ENCODE measurements at places on chromosomes 7 and 10.

- no peak for DNase-seq
These were observed 19.9 kb downstream of the FAM241B start for GRCh38 chr10:69649786-69650550.

- DNase-seq: no peak
These were observed 34.2 kb upstream of the FAM180A start for GRCh38 chr7:135782801-135783200.

GRCh38 chr10:101828766-101829551 lies 10.7 kb upstream of the OGA start:
- DNase-seq: no peak

- DNase-seq: no peak
These were observed 175.3 kb downstream of the MDFIC start for GRCh38 chr7:115097175-115097671.

DNA sequence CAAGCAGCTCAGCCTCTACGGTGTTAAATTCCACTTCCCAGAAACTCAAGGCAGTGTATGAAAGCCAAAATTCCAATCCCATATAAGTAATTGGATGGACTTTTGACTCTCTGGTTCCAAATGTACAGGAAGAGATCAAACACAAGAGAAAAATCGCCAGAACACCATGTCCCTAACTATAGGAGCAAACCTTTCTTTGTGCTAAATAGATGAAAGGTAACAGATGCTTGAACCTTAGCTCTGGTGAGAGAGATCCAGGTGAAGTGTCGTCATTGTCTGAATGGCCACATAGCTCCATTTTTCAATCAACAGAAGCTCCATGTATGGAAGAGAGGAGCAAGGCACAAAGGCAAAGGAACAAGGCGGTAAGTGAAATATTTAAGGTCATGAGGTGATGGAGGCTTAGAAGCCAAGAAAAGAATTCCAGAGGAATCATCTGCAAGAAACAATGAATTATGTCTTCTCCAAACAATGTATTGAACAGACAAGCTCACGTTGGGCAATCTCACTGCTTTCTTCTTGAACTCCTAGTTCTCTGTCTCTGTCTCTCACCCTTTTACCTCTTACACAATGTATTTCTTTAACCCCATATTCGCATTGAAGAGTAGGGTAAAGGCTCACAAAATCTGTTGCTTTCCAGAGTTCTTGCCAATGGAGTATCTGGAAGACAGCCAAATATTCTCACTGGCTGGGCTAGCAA lies 585.1 kb downstream of the GATA3 start:
- DNase-seq: peak; percentile 32

DNA sequence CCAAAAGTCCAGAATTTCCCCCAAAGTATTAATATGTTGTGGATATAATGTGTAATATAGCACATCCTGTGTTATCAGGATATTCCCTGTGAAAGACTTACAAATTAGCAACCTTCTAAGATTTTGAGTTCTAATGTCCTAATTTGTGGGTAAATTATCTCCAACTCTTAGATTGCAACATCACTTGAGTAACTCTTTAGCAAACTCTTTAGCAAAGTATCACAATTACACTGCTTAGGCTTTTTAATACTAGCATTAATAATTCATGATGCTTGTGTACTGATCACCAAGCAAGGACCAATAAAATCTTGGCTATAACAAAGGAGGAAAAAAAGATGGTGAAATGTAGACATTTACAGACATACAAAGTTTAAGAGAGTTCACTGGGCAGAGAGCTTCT lies 27.7 kb downstream of the HIP1 start:
- DNase-seq: no peak

- DNase-seq: no peak
These were observed 8.2 kb upstream of the PAXIP1 start for GRCh38 chr7:155011086-155011485.

- DNase-seq: no peak
These were observed 220.3 kb downstream of the RPS24 start for GRCh38 chr10:78254013-78254412.

DNA sequence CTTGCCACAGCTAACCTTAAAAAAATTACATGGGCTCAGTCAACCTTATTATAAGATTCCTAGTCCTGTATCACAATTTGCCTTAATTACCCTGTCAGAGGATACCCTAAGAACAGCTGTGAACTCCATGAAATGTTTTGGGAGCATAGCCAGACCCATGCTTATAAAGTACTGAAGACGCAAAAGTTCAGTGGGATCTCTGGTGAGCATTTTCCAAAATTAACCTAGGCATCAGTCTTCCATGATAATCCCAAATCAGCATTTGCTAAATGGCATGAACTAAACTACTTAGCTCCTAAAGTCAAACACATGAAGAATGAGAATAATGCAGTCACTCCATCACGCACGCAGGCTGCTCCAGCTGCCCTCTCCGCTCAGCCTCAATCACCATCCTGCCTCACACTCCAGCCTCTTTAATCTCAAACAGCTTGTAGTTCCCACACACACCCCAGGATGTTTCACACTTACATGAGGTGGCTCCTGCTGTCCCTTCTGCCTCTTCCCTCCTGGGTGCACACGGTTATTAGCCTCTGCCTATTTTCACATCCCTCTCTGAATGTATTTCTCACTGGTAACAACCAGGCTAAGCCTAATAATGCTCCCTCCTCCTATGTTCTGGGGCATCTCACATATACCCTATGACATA lies 15.3 kb downstream of the IGF2BP3 start:
- DNase-seq: no peak

GRCh38 chr10:122044045-122044661 lies 55.2 kb downstream of the TACC2 start:
- peak; percentile 76 for DNase-seq

DNA sequence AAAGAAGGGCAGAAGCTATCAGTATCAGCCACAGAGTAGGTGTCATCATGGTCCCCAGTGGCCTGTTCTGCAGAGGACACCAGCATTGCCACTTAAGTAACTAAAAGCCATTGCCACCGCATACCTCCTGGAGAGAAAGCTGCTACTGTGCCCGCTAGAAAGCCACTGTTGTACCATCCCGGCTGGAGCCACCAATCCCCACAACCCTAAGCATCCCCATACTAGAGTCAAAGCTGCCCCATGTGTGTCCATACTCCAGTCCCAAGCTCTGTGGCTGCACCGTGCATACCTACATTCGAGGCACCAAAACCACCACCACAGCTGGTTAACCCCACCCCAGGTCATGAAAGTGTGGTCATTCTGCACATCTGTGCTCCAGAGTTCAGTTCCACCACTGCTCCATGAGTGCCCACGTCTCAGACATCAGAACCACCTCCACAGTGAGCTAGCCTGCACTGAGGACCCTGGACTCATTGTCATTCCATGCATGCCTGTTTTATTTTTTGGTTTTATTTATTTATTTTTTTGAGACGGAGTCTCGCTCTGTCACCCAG lies 9.5 kb upstream of the SEPTIN14 start:
- no peak for DNase-seq

DNA sequence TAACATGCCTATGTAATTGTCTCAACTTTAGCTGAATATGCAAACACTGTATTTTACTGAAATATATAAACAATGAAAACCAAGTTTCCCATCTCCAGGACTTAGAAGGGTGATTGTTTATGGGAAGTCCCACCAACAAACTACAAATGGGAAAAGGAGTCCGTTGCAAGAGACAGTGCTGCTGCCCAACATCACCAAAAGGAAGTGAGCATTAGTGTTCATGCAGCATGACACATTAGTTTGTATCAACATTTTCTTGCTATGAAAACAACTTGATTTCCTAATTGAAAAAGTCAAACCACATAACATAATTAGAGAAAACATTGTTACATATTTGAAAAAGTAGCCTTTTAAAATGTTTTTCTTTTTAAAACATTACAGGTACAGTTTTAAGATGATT lies 138.5 kb downstream of the ZNF438 start:
- no peak for DNase-seq

GRCh38 chr7:144941127-144941526 lies 105.3 kb upstream of the TPK1 start:
- DNase-seq: no peak

- DNase-seq: no peak
These were observed 14.5 kb downstream of the GPR146 start for GRCh38 chr7:1058821-1059199.

GRCh38 chr10:132554991-132555647 lies 17.5 kb downstream of the INPP5A start:
- no peak for DNase-seq

GRCh38 chr7:139875821-139876241 lies 46.8 kb downstream of the TBXAS1 start:
- no peak for DNase-seq

DNA sequence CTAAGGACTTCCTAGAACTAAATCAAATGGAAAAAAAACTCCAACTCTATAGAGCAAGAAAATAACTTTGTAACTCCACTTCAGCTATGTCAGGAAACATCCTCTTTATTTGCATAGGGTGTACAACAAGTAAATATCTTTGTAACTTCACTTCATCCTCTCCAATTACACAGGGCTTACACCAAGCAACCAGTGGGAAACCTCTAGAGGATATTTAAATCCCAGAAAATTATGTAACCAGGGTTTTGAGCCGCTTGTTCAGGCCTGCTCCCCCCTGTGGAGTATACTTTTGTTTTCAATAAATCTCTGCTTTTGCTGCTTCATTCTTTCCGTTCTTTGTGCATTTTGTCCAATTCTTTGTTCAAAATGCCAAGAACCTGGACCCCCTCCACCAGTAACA lies 22.2 kb downstream of the LIPJ start:
- DNase-seq: no peak

GRCh38 chr10:52313256-52313932 lies 687 bp upstream of the DKK1 start:
- DNase-seq: peak; percentile 4

GRCh38 chr7:101922631-101923601 lies 105.5 kb downstream of the CUX1 start:
- DNase-seq: no peak

- DNase-seq: no peak
These were observed 1292.0 kb downstream of the XPNPEP1 start for GRCh38 chr10:108631332-108631731.

DNA sequence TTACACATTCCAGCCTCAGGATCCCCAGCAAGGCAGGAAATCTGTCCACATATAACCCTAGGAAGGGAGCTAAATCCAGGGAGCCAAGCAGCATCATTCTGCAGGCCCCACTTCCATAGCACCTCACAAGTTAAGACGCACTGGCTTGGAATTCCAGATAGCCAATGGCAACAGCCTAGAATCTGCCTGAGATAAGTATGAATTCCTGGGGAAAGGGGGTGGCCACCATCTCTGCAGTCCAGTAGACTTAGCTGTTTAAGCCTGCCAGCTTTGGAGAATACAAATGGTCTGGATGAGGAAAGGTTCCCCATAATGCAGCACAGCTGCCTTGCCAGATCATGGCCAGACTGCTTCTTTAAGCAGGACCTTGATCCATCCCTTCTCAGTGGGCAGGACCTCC lies 179.4 kb upstream of the PRSS1 start:
- DNase-seq: no peak

DNA sequence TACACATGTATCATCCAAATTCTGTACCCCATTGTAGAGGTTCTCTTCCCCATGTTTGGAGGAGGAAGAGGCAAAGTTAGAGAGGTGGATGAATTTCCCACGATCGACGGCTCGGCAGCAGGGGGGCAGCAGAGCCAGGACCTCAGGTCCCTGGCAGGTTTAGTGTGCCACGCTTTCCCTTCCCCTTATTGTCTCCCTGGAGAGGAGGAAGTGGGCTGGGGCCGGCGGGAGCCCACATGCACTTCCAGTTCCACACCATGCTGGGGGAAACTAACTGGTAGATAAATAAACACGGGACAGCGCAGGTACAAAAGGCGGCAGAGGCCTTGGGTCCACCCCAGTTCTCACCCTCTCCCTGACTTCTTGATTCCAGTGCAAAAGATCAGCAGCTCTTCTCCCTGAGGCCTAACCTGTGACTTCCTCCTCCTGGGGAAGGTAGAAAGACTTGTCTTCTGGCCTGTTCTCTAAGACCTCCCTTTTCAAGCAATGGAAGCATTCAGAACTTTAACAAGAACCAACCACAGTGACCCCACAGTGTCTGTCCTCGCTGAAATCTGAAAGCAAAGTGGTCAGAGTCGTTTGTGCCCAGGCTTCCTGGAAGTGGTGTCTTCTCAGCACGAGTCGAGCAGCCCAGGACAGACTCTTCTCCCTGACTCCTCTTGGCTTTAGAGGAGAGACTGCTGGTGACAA lies 30.5 kb upstream of the SRGN start:
- no peak for DNase-seq

GRCh38 chr10:79407811-79408795 lies 37.3 kb downstream of the ZCCHC24 start:
- DNase-seq: peak; percentile 70
